Left renal cortex interstitium (tissue), 4 donors: ENCODE measurements at places on chromosomes 13 and 19. TPM values are rescaled to one million over a fixed set of nuclear protein-coding genes. Genes with fewer than 3 reads are reported as not detected.

SMIM17 gene
- 2.3 TPM for polyA plus RNA-seq

WDR88 gene
- 2.1 TPM for polyA plus RNA-seq

COX6B1 gene
- polyA plus RNA-seq: 367 TPM

FFAR3 gene
- not detected for polyA plus RNA-seq

USF2 gene
- polyA plus RNA-seq: 174 TPM

UBL5 gene
- 274 TPM for polyA plus RNA-seq

GPR12 gene
- not detected for polyA plus RNA-seq

ACP7 gene
- polyA plus RNA-seq: 1.5 TPM

C2CD4C gene
- 3.1 TPM for polyA plus RNA-seq

CLC gene
- polyA plus RNA-seq: 0.65 TPM

COG3 gene
- 33.7 TPM for polyA plus RNA-seq

RGS9BP gene
- polyA plus RNA-seq: 0.16 TPM

PTPRH gene
- polyA plus RNA-seq: 0.06 TPM

PDE4C gene
- 1.7 TPM for polyA plus RNA-seq

DNA sequence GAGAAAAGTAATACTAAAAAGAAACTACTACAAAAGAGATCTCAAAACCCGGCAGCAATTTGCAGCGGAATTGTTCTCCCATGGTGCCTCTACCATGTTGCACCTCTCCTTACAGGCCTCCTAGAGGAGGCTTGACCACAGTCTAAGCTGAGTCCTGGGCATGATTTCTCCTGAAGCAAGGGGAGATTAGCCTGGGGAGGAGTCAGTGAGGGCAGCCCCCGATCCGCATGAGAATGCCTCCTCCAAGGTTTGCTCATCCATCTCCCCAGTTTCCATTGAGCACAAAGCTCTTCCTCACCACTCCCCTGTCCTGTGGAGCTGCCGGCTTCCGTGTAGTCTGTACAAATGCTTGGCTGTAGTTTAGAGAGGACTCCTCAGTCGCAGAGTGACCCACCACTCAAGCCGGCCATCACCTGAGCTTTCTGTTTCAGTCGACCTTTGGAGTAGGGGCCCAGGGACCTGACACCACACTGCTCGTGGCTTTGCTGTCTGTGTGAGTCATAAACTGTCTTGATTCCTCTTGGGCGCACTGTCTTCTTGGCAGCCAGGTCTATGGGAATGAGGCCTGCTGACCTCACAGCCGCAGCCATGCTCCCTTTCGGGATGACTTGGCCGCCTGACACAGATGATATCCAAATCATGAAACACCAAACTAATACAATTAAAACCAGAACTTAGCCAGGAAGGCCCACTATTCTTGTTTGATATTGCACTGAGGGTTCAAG is 72.3 kb downstream of the C1QTNF9 start:
- DNase-seq: no peak

DNA sequence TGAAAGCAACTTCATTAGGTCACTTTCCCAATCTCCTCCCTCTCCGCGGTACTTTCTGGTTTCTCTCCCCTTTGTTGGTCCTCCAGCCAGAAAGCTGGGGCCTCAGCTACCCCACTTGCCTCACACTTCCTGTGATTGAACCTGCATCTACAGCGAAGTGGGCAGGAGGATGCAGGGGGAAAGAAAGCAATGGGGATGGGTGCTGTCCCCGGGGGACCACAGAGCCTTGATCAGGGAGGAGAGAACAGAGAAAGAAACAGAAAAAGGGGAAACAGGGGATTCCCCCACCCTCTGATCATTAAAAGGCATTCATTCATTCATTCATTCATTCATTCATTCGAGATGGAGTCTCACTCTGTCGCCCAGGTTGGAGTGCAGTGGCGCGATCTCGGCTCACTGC is 74.2 kb downstream of the TRPM4 start:
- no peak for DNase-seq

- DNase-seq: no peak
Measured at GRCh38 chr19:29217616-29218015, 4.7 kb upstream of the UQCRFS1 start.

- no peak for DNase-seq
Measured at GRCh38 chr19:13872695-13873389, 4.1 kb upstream of the NANOS3 start.

- DNase-seq: no peak
Measured at GRCh38 chr19:53787266-53787665, 36.8 kb downstream of the NLRP12 start.

DNA sequence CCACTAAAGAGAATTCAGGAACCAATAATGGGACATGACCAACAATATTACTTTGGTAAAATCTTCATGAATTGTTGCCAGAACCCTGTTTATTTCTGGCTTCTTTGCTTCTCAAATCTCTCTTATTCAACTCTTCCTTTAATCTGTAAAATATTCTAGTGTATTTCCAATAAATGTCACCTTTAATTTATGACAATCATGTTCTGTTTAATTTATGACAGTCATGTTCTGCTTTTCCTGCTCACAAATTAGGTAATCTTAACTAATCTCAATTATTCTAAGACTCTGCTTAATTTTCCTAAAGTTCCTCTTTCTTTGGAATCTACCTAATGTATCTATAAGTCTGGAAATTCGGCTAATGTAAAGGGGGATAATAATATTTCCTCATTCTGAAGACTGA is 847.6 kb upstream of the KLHL1 start:
- no peak for DNase-seq

DNA sequence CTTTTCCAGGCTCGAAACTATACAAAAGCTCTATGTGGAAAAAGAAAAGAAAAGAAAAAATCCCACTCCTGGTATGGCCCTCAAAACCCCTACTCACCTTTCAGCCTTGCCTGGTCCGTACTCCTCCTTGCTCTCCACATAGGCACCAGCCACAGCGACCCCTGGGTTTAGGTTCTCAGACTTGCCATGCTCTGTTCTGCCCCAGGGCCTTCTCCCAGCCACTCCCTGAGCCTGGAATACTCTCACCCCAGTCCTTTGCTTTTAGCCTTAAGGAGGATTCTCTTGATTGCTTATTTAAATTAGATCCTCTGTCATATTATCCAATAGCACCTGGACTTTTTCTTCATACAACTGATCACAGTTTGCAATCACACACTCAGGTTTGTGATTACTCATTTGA is 522.5 kb downstream of the DIAPH3 start:
- DNase-seq: no peak

GRCh38 chr13:40254394-40254793 is 412.0 kb downstream of the FOXO1 start:
- no peak for DNase-seq

GRCh38 chr19:47225746-47226425 is 5.1 kb downstream of the BBC3 start:
- no peak for DNase-seq

GRCh38 chr19:41462497-41462896 is 19.5 kb downstream of the ERICH4 start:
- no peak for DNase-seq

- no peak for DNase-seq
Measured at GRCh38 chr19:46394402-46394797, 19.0 kb downstream of the CCDC8 start.

- DNase-seq: no peak
Measured at GRCh38 chr19:2524840-2525723, 49.2 kb downstream of the GADD45B start.

GRCh38 chr13:27549406-27549981 is 70.8 kb downstream of the LNX2 start:
- no peak for DNase-seq

DNA sequence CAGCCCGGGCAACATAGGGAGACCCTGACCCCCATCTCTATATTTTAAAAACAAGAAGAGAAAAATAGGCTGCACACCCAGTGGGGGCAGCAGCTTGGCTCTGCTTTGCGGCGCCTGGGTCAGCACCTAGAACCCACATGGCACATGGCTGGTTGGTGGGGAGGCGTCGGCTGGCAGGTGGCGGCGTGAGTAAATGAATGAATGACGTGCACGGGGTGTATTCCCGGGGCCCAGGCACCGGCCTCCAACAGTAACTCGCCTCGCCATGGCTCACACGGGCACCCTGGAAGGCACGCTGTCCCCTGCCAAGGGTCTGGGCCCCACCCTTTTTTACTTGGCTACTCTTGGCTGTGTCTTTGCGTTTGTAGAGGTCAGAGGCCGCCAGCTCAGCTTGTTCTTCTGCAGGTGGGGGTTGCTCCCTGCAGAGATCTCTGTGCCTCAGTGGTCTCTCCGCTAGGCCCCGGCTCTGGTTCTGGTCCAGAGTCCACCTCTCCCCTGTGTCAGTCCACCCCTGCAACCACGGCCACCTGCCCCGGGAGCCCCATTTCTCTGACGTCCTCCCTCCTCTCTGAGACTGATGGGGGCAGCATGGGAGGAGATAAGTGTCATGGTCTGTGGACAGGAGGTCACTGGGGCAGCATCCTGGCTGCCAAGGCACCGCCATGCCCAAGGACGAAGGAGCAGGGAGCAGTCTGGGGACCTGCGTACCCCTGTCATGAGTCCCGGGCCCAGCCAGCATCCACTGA is 5.6 kb downstream of the FZR1 start:
- no peak for DNase-seq

DNA sequence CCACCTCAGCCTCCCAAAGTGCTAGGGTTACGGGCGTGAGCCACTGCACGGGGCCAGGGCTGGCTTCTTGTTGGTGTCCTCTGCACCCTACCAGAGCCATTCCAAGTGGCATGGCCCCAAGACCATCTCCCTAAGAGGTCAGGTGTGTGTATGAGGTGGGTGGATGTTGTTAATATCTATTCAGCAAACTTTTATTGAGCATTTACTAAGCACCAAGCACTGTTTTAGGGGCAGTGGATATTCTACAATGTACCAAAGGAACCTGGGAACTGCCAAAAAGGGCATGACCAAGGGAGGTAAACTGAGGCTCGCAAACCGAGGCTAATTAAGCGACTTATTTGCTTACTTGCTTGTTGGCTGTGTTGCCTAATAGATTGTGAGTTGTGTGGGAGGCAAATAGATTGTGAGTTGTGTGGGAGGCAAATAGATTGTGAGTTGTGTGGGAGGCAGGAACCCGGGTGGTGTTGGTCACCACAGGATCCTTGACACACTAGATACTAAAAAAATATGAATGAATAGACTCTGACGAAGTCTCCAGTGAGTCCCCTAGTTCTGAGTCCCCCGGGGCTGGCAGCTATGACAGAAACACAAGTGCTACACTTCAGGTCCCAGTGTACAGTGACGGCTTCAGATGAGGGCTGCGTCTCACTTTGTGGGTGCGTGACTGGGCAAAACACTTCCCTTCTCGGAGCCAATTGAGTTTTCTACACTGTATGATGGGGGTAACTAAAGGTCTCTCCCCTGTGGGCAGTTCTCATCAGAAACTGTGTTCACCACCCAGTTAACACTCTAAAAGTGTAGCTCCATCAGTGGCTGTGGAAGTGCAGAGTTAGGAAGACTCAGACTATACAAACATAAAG is 5.0 kb upstream of the BICRA start:
- no peak for DNase-seq

DNA sequence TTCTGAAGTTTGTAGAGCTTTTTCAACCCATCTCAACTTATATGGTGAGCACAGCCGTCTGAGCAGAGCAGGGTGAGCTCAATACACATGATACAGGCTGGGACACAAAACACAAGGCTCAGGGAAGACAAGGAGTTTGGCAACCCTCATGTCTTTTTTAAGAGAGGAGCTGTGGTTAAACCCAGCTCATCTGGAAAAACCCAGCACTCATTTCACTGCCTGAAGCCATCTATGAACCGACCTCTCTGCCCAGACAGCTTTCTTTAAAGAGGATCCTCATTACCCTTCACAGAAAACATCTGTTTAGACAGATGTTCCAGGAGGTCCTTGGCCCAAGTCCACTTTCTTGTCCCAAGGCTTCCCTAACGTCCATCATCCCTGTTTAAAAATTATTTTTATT is 170.0 kb upstream of the TSHZ3 start:
- no peak for DNase-seq
